Muscle of leg (tissue), 16 donors: ENCODE measurements at places on chromosomes 7 and 10. TPM values are rescaled to one million over a fixed set of nuclear protein-coding genes. Genes with fewer than 3 reads are reported as not detected.

GRCh38 chr7:158268816-158269535 lies 318.6 kb downstream of the PTPRN2 start:
- H3K4me1 ChIP-seq: no peaks in the 10 kb centered on the region
- no peak overlapping the region for H3K4me3 ChIP-seq
- H3K36me3 ChIP-seq: no peaks in the 10 kb centered on the region
- H3K27ac ChIP-seq: no peak overlapping the region

DNA sequence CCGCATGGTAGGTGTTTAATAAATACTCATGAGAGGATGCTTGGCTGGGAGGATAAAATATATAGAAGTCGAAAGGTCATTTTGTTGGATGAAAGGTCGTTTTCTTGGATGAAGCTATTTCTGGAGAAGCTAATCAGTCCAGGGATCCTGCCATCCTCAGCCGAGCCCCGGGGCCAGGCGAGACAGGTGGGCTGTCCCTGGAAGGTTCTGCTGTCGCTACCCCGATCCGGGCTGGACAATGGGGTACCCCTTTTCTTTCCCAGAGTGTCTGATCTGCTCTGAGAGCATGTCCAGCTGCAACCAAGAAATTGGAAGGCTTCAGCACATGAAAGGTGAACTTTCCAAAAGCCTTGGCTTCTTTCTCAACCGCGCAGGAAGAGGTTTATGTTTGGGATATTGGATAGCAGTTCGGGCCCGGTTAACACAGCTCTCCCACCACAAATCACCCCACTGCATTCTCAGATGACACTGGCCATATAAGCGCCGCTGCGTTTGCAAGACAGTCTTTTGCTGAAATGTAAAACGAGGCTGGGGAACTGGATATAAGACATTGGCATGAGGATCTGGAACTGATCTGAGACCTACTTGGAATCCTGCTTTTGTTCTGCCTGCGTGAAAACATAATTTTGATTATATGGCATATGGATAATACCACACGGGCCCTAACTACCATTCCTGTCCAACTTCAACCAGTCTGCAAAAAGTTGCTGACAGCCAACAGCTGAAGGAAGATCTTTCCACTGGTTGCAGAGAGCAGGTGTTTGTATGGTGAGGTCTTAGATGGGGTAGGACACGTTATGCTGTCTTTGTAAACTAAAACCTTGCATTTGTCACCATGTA lies 31.2 kb upstream of the MSRB2 start:
- no peaks in the 10 kb centered on the region for H3K27me3 ChIP-seq
- no peaks in the 10 kb centered on the region for H3K36me3 ChIP-seq
- H3K27ac ChIP-seq: peak overlapping the region; percentile 51
- peaks cover 48% of the 10 kb centered on the region for H3K4me1 ChIP-seq

GRCh38 chr10:75272896-75273295 lies 37.1 kb upstream of the COMTD1 start:
- no peaks in the 10 kb centered on the region for H3K36me3 ChIP-seq
- no peak overlapping the region for H3K4me3 ChIP-seq
- H3K4me1 ChIP-seq: peaks cover 10% of the 10 kb centered on the region
- DNase-seq: peak; percentile 27
- peaks cover 9% of the 10 kb centered on the region for H3K27me3 ChIP-seq

- no peak for DNase-seq
- H3K4me3 ChIP-seq: no peak overlapping the region
- H3K4me1 ChIP-seq: no peaks in the 10 kb centered on the region
- no peaks in the 10 kb centered on the region for H3K27me3 ChIP-seq
- H3K27ac ChIP-seq: no peak overlapping the region
- no peaks in the 10 kb centered on the region for H3K36me3 ChIP-seq
Measured at GRCh38 chr10:43781480-43782361, 133.0 kb upstream of the ZNF32 start.

CELF2 gene
- 37.2 TPM for total RNA-seq
